ENCODE measurements at places on chromosomes 5 and 9.

DNA sequence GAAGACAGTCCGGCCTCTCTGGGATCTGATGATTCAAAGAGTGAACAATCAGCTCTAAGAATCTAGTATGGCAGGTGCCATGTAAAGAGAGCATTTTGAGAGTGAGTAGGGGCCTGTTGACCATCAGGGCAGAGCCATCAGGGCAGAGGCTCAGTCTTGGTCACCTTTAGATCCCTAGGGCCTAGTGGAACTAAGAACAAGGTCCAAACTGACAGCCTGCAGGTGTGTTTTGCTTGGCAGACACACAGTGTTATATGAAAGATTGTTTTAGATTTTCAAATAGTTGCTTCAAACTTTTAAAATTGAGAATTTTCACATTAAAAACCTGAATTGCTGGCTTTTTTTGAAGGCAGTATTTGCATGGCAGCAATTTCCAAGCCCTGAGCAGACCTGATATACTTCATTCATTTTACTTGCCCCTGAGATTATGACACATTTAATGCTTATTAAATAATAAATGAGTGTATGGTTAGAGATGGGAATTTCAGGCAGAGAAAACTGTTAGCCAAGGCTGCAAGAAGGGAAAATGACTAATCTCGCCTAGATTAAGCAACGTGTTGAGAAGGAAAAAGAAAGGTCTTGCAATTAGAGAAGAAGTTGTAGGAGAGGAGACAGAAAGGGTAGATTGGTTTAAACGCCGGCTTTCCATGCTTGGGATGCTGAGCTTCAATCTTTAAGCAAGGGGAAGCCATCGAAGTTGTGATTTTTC, 279.6 kb downstream of the ARRDC3 start:
- DNase-seq, result no peak

DNA sequence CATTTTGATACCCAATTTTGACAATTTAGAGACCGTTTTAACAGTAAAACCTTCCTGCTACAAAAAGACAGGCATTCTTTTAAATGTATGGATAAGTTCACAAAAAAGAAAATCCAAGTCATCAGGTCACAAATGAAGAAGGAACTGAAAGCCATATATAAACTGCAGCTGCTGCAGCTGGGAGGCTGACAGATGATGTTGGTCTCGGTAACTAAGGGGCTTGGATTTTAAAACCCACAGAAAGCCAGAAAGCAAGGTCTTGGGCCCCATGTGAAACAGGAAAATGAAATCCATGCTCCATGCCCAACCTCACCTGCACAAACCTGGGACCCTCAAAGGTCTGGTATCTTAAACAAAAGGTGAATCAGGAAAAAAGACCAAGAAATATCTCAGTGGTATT, 15.7 kb upstream of the C5orf34 start:
- DNase-seq, result no peak

DNA sequence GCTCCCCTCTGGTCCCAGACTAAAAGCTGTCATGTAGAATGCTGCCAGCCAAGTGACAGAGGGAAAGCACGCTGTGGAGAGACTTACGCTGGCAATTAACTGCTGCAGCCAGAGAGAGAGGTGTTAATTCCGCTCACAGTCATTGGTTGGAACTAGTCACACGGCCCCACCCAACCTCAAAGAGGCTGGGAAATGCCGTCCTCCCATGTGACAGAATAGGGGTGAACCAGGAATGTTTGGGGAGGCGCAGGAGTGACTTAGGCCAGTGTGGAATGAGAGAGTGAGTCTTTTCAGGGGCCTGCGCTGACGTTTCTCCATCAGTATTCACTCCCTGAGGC, 87.6 kb downstream of the AMBP start:
- DNase-seq, result no peak

GRCh38 chr9:134558124-134558905, 83.3 kb upstream of the COL5A1 start:
- DNase-seq, result no peak

DNA sequence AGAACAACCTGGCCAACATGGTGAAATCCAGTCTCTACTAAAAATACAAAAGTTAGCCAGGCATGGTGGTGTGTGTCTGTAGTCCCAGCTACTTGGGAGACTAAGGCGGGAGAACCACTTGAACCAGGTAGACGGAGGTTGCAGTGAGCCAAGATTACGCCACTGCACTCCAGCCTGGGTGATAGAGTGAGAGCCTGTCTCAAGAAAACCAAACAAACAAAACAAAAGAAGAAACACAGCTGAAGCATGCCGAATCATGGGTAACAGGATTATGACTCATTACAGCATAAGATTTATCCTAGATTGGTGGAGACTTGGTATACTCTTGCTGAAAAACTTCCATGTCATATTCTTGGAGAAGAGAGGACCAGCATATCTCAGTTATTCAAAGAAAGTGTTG, 236.7 kb upstream of the CCNH start:
- no peak for DNase-seq

DNA sequence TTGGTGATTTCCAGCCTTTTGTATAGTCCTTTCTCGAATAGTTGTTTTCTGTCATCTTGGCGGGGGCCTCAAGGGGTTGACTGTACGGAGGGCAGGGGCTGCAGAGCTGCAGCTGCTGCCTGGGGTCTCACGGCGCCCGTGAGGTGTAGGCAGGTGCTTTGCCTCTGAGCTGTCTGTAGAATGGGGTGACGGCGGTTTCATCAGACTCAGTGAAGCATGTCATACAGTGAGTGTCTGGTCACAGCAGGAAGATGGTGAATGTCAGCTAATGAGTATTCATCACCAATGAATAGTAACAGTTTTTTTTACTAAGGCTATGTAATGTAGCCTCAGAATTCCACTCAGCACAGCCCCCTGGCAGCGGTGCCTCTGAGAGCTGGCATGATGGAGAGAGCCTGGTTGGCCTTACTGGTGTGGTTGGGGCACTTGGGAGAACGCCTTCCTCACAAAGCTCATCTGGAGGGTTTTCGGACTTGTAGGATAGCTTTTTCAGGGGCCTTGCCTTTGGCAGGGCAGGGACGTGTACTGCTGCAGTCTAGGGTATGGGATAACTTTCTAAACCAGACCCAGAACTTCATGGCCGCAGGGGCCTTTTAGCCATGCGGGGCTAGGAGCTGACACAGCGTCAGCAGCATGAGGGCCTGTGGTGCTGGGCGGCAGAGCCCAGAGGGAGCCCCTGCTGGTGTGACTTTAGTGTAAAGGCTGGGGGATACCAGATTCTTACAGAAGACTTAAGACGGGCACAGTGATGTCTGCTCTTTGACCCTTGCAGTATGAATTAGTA, 15.0 kb downstream of the TENT4A start:
- DNase-seq, result peak; percentile 42

DNA sequence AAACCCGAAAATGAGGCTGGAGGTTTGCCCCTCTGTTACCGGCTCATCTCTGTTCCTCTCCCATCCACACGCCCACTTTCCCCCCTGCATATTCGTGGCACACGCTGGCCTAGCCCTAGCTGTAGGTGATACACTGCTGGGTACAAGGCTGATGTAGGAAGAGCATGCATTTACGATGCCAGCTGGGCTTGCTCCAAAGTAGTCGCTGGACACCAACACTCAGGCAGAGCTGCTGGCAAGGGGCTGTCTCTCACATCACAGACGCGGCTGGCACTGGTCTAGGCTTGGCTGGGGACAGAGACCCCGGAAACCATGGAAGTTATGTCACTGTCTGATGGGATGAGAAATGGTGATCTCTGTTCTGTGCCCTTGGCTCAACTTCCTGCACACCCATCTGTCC, 9.8 kb upstream of the PHYKPL start:
- DNase-seq, result no peak

DNA sequence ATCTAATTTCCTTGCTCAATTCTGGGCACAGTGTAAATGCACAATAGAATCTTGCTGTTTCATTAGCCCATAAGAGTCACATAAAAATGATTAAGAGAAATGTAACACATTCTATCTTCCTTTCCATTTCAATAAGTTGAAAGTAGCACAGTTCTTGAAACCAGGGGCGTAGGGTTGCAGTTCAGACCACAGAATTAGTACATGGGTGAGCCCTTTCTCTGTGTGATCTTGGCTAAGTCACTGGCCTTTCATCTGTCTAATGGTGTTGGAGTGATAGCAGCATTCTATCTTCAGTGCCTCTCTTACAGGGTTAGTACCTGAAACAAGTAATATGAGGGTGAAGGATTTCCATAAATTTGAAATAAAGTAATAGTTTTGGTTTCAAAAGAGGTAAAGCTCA, 445.3 kb upstream of the ZNF462 start:
- DNase-seq, result no peak

GRCh38 chr9:107942856-107943255, 453.3 kb upstream of the KLF4 start:
- no peak for DNase-seq

DNA sequence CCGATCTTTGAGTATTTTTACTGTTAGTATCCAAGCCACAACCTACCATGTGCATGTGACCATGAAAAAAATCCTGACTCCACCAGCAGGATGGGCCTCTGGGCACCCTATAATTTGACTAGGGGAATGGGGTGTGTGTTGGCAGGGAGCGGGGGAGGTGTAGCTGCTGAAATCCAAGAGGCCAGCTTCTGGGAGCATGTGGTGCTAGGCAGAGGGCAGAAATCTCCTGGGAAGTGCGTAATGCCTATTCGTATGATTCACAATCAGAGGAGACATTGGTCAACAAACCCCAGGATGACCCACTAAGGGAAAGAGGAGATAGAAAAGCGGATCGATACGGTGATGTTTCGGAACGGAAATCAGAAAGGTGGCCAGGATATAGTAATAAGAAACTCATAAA, 149.9 kb downstream of the ARSB start:
- no peak for DNase-seq

DNA sequence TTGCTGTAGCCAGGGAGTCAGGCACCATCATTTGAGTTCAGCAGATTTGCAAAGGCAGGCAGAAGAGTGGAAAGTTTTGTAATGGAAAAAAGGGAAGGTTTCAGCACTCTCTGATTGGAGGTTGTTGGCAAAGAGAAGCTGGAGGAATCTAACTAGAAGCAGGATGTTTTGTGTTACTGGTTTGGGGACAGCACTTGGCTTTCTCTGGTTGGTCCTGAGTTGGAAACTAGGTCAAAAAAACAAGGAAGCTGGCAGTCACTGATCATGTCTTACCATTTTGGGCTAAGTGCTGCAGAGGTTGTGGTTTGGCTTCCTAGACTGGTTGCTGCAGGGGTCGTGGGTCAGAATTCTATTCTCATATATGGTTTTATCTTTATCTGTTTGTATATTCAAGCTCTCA, 189.8 kb downstream of the DRD1 start:
- no peak for DNase-seq

DNA sequence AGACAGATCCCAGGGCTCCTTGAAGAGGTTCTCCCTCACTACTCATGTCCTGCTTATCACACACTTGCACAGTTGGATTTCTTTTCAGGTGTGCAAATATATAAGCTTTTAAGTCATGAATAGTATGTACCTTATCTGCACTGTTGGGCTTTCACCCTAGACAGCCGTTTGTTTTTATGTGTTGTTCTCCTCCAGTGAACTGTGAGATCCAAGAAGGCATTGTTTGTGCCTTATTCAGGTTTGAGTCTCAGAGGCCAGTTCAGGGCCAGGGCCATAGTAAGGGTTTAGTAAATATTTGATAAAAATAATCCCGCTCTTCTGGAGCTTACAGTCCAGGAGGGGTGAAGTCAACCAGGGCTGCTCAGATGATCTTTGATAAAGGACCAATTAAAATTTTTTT, 480.0 kb downstream of the TMEM38B start:
- no peak for DNase-seq

GRCh38 chr9:19154135-19154612, 26.9 kb upstream of the PLIN2 start:
- no peak for DNase-seq

DNA sequence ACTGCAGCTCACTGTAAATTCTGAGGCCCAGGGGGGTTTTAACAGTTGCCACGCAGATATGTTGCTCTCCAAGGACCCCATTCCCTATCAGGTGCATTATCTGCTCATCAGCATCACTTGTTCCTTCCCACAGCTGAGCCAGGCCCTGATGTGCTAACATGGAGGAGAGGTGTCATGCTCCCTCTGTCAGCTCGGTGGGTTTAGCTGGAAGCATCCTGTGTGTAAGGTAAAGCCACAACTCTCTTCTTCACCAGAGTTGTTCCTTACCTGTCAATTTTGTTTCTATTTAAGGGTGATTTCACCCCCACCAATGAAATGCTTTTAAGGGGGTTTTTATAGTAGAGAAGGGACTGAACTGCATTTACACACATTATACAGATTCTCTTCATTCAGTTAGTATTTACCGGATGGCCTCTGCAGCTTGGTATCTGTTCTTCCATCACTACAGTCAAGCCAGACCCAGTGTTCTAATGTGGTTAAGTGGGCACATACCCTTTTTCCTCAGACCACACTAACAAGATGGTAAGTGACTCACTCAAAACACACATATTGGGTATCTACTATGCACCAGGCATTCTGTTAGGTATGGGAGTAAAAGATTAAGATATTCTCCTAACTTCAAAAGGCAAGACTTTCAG, 205.4 kb downstream of the DCP2 start:
- no peak for DNase-seq

DNA sequence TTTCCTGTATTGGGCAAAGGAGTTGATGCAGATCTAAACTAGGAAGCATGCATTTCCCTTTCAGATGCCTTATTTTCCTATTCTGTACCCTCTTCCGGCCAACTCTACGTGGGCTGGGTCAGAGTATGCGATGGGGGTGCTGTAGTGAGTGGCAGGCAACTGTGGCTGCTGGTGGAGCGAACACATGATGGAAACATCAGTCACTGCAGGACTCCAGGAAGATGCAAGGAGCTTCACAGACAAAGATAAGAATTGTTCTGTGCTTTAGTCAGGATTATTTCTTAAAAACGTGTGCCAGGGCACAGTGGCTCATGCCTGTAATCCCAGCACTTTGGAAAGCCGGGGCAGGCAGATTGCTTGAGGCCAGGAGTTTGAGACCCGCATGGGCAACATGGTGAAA, 75.1 kb downstream of the PSAT1 start:
- DNase-seq, result no peak

DNA sequence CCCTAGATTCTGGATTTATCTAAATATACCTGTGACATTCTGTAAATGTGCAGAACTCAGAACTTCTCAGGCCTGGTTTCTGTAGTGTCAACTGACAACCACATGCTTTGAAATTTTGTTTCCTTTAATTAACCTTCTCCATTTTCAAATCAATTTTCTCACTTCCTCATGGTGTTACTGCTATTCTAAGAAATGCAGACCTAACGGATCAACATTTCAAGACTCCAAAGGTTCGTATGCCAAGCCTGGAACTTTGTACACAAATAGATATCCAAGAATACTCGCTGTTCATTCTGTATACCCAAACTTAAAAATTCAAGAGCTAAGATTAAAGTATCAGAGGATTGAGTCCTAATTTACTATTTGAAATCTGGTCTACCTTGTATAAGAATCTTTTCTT, 88.1 kb downstream of the SLC24A2 start:
- DNase-seq, result no peak
